ENCODE measurements at places on chromosomes 13 and 19.

DNA sequence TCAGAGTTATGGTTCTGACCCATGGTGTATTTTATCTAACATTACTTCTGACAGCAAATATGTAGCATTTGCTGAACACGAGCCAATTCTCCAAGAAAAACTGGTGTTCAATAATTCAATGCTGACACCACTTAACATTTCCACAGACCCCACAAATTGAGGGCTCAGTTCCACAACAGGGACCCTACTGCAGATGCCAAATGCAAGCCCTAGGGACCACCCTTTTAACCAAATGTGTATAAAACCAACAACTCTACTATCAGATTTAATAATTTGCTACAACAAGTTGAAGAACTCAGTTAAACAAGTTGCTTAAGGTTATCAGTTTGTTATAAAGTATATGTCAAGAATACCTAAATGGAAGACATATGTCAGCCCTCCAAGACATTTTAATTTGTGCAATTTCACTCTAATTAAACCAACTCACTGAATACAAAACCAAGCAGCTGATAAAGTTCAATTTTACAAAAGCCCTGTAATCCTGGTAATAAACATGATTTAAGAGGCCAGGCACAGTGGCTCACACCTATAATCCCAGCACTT is 6.7 kb downstream of the ZNF44 start:
- DNase-seq, result no peak

DNA sequence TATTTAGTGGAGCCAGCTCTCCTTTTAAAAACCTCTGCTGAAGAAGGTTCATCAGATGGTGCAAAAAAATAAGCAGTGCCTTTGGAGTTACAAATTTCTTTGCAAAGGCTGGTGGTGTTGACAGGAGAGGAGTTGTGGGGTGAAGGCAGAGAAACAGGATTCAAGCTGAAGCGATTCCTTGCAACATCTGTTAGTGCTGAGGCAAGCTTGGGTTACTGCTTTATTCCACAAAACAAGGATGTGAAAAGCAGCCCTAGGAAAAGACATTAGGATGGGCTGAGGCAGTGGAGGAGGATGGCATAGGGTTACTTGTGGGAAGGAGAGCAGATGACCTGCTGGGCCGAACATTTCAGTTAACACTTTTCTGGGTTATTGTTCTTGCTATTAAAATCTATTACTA is 390.7 kb downstream of the DLEU7 start:
- DNase-seq, result no peak

- no peak for DNase-seq
These were observed 19.9 kb upstream of the SHISA2 start for GRCh38 chr13:26071691-26072090.

GRCh38 chr19:39865186-39865585 is 19.0 kb upstream of the FBL start:
- DNase-seq, result no peak

- no peak for DNase-seq
These were observed 17.5 kb downstream of the ELAVL3 start for GRCh38 chr19:11463391-11463790.

GRCh38 chr19:45125975-45126493 is 33.1 kb downstream of the PPP1R37 start:
- DNase-seq, result peak; percentile 10

GRCh38 chr19:2084993-2085720 is 11.0 kb downstream of the MOB3A start:
- DNase-seq, result peak; percentile 92

DNA sequence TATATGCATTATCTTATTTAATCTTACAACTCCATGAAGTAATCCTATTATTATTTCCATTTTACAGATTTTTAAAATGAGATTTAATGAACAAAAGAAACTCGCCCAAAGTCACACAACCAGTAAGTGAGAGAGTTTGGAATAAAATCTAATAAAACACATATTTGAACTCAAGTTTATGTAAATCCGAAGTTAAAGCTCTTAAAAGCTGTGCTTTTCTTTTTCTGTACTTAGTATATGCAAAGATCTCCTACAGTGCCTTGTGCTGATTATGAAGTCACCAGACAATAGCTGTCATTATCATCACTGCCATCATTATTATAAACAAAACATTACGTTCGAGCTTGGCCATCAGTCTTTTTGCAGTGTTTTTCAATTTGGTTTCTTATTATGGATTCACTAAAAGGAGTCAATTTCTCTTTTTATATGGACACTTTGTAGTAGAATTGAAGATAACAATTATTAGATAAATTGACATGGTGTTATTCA is 29.7 kb upstream of the ENOX1 start:
- DNase-seq, result no peak

All from T-helper 22 cell (primary cell).